NCI-H2227 treated with DMSO at 0.1 percent for 48 hours (cell line): ENCODE measurements at places on chromosomes 2 and 18.

DNA sequence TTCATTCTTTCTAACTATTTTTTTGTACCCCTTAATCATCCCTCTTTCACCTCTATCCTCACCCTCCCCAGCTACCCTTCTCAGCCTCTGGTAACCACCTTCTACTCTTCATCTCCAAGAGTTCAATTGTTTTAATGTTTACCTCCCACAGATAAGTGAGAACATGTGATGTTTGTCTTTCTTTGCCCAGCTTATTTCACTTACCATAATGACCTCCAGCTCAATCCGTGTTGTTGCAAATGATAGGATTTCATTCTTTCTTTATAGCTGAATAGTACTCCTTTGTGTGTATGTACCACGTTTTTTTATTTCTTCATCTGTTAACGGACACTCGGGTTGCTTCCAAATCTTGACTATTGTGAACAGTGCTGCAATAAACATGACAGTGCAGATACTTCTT is 22.1 kb upstream of the TMEM37 start:
- DNase-seq, result no peak

GRCh38 chr2:201959626-201960025 is 74.0 kb upstream of the FZD7 start:
- DNase-seq, result no peak

DNA sequence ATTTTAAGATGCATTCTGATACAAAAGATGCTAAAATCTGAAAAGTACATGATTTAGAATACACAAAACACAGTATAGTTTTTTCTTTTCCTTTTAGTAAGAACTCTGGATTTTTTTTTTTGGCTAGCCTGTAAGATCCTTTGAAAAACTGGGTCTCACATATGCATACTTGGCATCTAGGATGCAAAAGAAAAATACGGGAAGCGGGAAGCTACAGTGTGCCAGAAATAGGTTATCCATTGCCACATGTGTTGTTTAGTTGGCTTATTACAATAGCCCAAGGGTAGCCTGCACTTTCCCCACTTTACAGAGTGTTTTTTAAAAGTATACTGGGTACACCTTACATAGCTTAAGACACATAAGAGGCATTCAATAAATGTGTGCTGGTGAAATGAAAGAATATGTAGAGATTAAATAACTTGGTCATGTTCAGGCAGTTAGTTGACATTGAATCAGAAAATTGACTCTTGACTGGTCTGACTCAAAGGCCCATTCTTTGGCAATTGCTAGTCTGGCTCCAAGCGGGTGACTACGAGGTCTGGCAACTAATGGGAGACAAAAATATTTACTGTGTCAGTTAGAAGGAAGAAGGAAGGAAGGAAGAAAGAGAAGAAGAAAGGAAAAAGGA is 286.8 kb upstream of the TRIB2 start:
- DNase-seq, result no peak

DNA sequence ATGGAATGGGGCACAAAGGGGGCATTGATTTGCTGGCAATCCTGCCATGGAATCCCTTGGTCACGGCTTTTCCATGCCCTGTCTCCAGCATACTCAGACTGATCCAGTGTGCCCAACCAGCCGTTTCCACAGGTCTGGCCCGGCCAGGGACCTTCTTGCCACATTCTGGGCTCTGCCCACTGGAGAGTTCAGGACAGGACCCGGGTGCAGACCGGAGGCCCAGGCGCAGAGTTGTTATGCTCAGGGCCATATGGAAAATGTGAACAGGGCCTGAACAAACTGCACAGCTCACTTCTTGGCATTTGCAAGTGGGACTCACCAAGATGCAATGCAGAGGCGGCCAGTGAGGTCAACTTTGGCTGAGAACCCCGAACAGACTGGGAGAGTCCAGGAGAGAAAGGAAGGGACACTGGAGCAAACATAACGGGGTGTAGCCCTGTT is 15.6 kb upstream of the ASAP2 start:
- DNase-seq, result no peak

DNA sequence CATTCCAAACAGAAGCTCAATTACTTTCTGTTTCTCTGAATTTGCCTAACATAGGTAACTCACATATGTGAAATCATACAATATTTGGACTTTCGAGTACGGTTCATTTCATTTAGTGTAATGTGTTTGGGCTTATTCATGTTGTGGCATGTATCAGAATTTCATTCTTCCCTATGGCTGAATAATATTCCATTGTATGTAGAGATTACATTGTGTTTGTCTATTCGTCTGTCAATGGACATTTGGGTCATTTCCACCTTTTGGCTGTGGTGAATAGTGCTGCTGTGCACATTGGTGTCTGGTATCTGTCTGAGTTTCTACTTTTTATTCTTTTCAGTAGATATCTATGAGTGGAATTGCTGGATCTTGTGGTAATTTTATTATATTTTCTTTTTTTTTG is 43.9 kb downstream of the LBH start:
- no peak for DNase-seq

DNA sequence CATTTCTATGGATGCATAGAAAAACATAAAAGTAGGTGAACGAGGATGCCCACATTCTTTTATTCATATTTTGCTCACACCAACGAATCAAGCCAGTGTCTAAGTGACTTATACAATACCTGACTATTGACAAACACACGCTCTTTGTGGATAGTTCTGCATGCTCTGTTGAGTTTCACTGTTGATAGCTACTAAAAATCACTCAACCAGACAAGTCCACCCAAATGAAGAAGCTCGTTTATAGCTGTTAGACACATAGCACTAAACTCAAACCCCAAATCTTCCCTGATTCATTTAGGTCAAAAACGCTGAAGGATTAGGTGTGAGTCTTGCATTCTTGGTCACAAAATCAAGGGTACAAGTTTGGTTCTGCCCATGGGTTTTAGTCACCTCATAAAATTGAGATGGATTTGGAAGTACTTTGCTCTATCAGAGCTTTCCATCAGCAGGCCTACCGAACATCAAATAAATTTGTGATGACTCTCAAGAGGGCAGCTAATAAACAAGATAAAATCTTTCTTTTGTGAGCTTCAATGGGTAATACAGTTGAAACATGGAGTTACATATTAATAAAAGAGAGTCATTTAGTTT is 92.7 kb upstream of the ETAA1 start:
- DNase-seq, result no peak

DNA sequence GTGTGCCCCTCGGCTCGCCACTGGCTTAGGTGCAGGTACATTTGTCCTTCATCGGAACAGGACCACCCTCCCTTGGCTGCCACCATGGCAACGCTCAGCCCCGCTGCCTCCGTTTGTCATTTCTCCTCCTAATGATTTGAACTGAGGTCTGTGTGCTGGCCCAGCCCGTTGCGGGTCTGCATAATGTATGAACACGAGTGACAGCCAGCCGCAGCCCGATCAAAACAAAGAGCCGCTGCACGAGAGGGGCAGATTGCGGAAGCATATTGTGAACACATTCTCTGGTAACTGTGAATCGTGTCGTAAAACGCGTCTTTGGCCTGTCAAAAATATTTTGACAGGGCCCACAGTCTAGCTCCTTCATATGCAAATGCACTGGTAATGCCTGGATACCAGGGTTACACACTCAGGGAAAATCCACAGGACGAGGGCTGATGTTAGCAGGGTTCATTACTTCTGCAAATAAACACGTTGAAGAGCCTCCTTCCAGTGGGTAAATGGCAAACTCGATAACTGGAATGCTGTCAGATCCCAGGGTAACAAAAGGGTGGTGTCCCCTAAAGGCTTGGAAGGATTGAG is 137.0 kb downstream of the AGAP1 start:
- no peak for DNase-seq

- no peak for DNase-seq
Measured at GRCh38 chr18:53219853-53220252, 879.9 kb downstream of the DCC start.

GRCh38 chr2:221844212-221845020 is 272.3 kb upstream of the EPHA4 start:
- DNase-seq, result no peak

- no peak for DNase-seq
Measured at GRCh38 chr2:101147971-101148370, 3.2 kb downstream of the TBC1D8 start.

DNA sequence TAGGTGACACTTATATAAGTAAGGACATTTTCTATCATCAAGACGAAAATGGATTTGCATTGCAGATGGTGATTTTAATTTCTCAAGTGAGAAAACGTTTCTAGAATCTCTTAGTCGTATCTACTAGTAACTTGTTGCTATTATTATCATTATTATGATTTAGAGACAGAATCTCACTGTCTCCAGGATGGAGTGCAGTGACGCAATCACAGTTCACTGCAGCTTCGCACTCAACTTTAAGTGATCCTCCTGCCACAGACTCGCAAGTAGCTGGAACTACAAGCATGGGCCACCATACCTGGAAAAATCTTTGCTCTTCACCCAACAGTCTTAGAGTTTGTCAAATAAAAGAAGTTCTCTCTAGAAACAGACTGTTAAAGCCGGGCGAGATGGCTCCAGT is 37.6 kb upstream of the DDX18 start:
- no peak for DNase-seq
